ENCODE measurements at places on chromosomes 5 and 9. TPM values are rescaled to one million over a fixed set of nuclear protein-coding genes. Genes with fewer than 3 reads are reported as not detected.

SH3RF2 gene
- total RNA-seq: 0.53 TPM

ANXA6 gene
- 127 TPM for total RNA-seq

DDX4 gene
- 1.1 TPM for total RNA-seq

CDC20B gene
- total RNA-seq: 0.07 TPM

GALNT12 gene
- total RNA-seq: 6.6 TPM

TRPM6 gene
- total RNA-seq: 0.10 TPM

MYMK gene
- not detected for total RNA-seq

SCGB3A1 gene
- not detected for total RNA-seq

PCDHGA12 gene
- total RNA-seq: 0.17 TPM

TSSK1B gene
- total RNA-seq: not detected

BHMT2 gene
- total RNA-seq: not detected

- no peaks in the 10 kb centered on the region for H3K36me3 ChIP-seq
- DNase-seq: no peak
- H3K4me3 ChIP-seq: no peak overlapping the region
- H3K27me3 ChIP-seq: peaks cover 19% of the 10 kb centered on the region
Observed at GRCh38 chr5:38341056-38341455, 82.7 kb downstream of the EGFLAM start.

GRCh38 chr9:11702548-11702947, 990.6 kb upstream of the TYRP1 start:
- H3K4me3 ChIP-seq: no peak overlapping the region
- H3K27me3 ChIP-seq: no peaks in the 10 kb centered on the region
- H3K4me1 ChIP-seq: no peaks in the 10 kb centered on the region
- DNase-seq: no peak

DNA sequence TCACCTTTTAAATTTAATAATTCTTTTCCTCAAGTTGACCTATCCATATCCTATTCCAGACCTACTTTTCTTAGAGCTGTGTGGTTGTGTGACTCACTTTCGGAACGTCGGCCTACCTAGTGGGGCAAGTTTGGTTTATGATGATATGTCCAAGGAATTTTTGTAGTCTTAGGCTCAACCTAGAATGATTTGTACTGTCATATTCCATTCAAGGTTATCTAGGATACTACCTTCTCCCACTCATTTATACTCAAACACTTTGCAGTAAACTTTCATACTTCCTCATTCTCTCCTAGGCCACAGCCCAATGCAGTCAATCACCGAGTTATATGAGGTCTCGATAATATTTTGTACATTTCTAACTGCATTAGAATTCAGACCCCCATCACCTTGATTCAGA, 61.9 kb downstream of the PIK3R1 start:
- H3K27me3 ChIP-seq: no peaks in the 10 kb centered on the region

DNA sequence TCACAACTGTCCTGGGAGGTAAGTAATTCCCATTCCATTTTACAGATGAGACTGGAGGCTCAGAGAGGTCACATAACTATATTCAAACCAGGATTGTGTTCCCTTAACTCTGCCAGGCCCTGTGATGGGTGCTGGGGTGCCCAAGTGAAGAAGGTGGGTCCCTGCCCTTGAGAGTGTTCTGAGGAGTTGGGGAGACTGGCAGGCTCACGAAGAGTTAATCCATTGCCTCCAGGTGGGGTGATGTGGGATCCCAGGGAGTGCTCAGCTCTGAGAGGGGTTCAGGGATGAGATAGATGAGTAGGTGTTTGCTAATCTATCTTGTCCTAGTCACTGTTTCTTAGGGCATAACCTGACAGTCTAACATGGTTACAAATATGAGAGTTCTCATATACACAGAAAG, 36.7 kb downstream of the GSN start:
- no peak overlapping the region for H3K4me3 ChIP-seq
- H3K27ac ChIP-seq: no peak overlapping the region
- no peaks in the 10 kb centered on the region for H3K36me3 ChIP-seq
- H3K27me3 ChIP-seq: peaks cover 12% of the 10 kb centered on the region
- DNase-seq: no peak

- no peak for DNase-seq
- H3K4me3 ChIP-seq: peak overlapping the region; percentile 45
- H3K27ac ChIP-seq: no peak overlapping the region
Observed at GRCh38 chr5:77853353-77853907, 77.3 kb upstream of the TBCA start.

GRCh38 chr5:22329683-22330082, 523.5 kb downstream of the CDH12 start:
- no peak overlapping the region for H3K27ac ChIP-seq
- no peaks in the 10 kb centered on the region for H3K27me3 ChIP-seq
- no peaks in the 10 kb centered on the region for H3K4me1 ChIP-seq
- DNase-seq: no peak

DNA sequence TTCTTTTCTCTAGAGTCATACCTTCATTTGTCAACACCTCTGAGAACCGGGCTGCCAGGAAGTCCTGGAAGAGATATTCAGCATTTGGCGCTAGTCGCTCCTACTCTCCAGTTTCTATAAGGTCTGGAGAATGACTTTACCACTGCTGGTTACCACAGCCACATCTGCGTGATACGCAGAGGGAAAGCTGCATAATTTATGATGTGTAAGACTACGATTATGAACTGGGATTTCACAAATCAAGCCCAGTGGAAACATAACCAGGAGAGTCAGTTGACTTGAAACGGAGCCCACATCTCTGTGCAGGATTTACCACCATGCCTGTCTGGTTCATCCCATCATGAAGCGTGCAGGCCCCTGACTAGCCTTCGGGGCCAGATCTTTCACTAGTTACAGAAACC, 72.6 kb downstream of the FGF1 start:
- DNase-seq: no peak
- H3K36me3 ChIP-seq: no peaks in the 10 kb centered on the region
- peaks cover 15% of the 10 kb centered on the region for H3K4me1 ChIP-seq
- peaks cover 28% of the 10 kb centered on the region for H3K27me3 ChIP-seq
- no peak overlapping the region for H3K27ac ChIP-seq

GRCh38 chr5:34496701-34497469, 159.2 kb upstream of the RAI14 start:
- H3K36me3 ChIP-seq: no peaks in the 10 kb centered on the region
- H3K27me3 ChIP-seq: peaks cover 17% of the 10 kb centered on the region
- no peak overlapping the region for H3K4me3 ChIP-seq
- no peak for DNase-seq

GRCh38 chr9:105306351-105307140, 62.1 kb downstream of the SLC44A1 start:
- no peak overlapping the region for H3K4me3 ChIP-seq
- H3K4me1 ChIP-seq: no peaks in the 10 kb centered on the region
- H3K27me3 ChIP-seq: no peaks in the 10 kb centered on the region
- DNase-seq: no peak
- H3K27ac ChIP-seq: no peak overlapping the region

DNA sequence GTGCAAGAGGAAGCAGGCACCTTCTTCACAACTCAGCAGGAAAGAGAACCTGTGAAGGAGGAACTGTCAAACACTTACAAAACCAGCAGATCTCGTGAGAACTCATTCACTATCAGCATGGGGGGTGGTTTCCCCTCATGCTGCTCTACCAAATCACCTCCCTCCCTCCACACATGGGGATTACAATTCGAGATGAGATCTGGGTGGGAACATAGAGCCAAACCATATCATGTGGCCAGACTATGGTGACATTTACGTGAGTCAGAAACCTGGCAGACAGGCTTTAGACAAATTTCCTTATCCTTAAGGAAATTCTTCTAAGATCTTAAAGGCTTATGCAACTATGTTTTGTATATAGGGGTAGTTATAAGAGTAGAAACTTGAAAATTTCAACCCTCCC, 8.7 kb upstream of the AOPEP start:
- H3K27ac ChIP-seq: no peak overlapping the region
- H3K36me3 ChIP-seq: peaks cover 2% of the 10 kb centered on the region
- DNase-seq: no peak
- H3K4me1 ChIP-seq: no peaks in the 10 kb centered on the region

- H3K36me3 ChIP-seq: no peaks in the 10 kb centered on the region
- H3K4me1 ChIP-seq: no peaks in the 10 kb centered on the region
- DNase-seq: no peak
- no peaks in the 10 kb centered on the region for H3K27me3 ChIP-seq
Observed at GRCh38 chr9:105206821-105207699, 37.4 kb upstream of the SLC44A1 start.

DNA sequence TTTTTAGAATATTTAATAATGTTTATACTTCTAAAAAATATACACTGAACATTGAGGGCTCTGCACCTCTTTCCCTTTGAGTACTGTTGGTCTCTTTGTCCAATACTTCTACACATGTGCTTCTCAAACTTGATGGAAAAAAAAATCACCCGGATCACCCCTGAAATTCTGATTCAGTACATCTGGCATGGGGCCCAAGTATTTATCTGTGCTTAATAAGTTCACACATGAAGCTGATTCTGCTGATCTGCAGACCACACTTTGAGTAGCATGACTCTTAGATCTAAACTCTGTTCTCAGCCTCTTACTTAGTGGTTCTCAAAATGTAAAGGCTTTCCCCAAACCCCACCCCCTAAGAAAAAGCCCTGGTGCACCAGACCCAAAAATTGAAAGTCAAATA, 12.0 kb downstream of the RUSC2 start:
- no peak for DNase-seq
- H3K27me3 ChIP-seq: no peaks in the 10 kb centered on the region
- no peak overlapping the region for H3K4me3 ChIP-seq

- no peak for DNase-seq
- no peaks in the 10 kb centered on the region for H3K27me3 ChIP-seq
Observed at GRCh38 chr5:34608859-34609648, 47.1 kb upstream of the RAI14 start.

GRCh38 chr9:127927201-127927987, 3.2 kb downstream of the PIP5KL1 start:
- H3K4me1 ChIP-seq: peaks cover 32% of the 10 kb centered on the region
- H3K4me3 ChIP-seq: peak overlapping the region; percentile 85
- peak; percentile 61 for DNase-seq
- H3K27ac ChIP-seq: no peak overlapping the region

GRCh38 chr5:162474239-162474638, 406.7 kb downstream of the GABRG2 start:
- no peak for DNase-seq
- no peak overlapping the region for H3K27ac ChIP-seq
- H3K27me3 ChIP-seq: no peaks in the 10 kb centered on the region
- H3K36me3 ChIP-seq: no peaks in the 10 kb centered on the region
- no peaks in the 10 kb centered on the region for H3K4me1 ChIP-seq

GRCh38 chr9:135135171-135135928, 47.9 kb downstream of the OLFM1 start:
- no peaks in the 10 kb centered on the region for H3K36me3 ChIP-seq
- no peak overlapping the region for H3K27ac ChIP-seq
- H3K27me3 ChIP-seq: peaks cover 12% of the 10 kb centered on the region
- DNase-seq: no peak
- H3K4me3 ChIP-seq: no peak overlapping the region

DNA sequence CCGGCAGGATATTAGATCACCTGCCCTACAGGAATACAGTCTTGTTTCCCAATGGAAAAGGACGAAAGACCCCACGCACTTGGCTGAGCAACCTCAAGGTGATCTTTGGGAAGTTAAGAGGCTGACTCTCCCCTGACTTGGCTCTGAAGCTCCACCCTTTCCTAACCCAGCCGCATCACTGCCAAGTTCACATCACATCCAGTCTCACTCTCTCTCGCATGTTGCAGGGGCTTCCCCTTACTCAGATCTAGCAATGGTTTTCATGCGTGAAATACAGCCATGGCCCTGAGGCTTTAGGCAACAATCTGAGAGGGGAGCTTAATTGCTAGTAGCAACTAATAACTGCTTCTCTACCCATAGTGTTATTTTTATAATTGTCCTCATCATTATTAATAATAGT, 211.6 kb downstream of the DOCK8 start:
- H3K4me1 ChIP-seq: no peaks in the 10 kb centered on the region
- DNase-seq: peak; percentile 5
- no peak overlapping the region for H3K27ac ChIP-seq
- peaks cover 25% of the 10 kb centered on the region for H3K36me3 ChIP-seq
- no peak overlapping the region for H3K4me3 ChIP-seq

DNA sequence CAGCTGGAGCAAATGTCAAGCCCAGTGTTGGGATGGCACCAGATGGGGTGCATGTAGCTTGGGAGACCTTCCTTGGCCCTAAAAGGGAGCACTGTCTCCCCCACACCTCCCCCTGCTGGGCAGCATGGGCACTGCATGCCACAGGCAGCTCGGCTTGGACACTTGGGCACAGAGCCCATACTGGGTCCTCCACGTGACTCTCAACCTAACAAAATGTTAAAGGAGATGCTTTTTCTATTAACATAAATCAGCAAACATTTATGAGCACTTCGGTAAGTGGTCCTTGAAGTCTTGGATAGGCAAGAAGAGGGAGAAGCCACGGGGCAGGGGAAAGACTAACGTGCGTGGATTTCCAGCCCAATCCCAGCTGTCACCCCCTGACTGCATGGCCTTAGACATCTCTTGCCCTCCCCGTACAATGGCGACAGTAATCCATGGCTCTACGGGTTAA, 23.9 kb upstream of the MAPK9 start:
- H3K4me3 ChIP-seq: no peak overlapping the region
- peak; percentile 80 for DNase-seq
- no peaks in the 10 kb centered on the region for H3K36me3 ChIP-seq
- H3K27me3 ChIP-seq: peaks cover 5% of the 10 kb centered on the region
- H3K4me1 ChIP-seq: no peaks in the 10 kb centered on the region
- H3K27ac ChIP-seq: no peak overlapping the region

- peaks cover 2% of the 10 kb centered on the region for H3K36me3 ChIP-seq
- no peak overlapping the region for H3K4me3 ChIP-seq
- H3K4me1 ChIP-seq: peaks cover 10% of the 10 kb centered on the region
- no peak for DNase-seq
- no peaks in the 10 kb centered on the region for H3K27me3 ChIP-seq
Observed at GRCh38 chr5:132759114-132760048, 12.2 kb downstream of the CCNI2 start.

DNA sequence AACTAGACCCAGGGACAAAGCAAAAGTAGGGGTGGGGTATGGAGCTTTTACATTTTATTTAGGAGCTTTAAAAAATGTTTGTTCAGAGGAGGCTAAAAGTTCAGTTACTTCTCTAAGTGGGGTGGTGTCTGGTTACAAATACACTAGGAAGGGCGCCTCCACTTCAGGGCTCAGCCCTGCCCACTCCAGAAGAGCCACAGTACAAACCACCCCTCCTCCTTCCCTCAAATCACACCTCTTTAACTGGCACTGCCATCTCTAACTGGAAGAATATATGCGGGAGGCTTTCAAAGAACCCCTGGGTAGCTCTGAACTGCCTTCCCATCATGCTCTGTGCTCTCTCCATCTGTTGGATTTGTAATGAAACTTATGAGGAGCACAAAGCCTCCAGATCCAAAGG, 98.8 kb upstream of the NFIB start:
- no peak overlapping the region for H3K4me3 ChIP-seq
- H3K27ac ChIP-seq: no peak overlapping the region
- no peak for DNase-seq
- no peaks in the 10 kb centered on the region for H3K4me1 ChIP-seq

DNA sequence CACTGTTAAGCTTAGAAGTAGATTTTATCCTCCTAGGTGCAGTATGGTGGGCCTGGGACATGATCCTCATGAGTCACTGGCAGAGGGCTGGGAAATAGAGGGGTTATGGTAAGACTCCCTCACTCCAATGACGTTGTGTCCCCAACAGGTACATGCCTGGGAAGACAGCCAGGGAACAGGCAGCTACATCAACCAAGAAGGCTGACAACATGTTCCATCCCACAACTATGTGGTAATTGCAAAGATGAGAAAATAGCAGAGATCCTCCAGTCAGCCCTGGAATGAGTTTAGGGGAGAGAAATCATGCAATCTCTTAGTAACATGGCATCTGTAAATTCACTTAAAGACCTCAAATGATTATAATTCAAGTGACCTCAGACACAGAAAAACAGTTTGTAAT, 114.4 kb upstream of the LIFR start:
- DNase-seq: no peak
- H3K4me3 ChIP-seq: no peak overlapping the region
- no peak overlapping the region for H3K27ac ChIP-seq
- no peaks in the 10 kb centered on the region for H3K36me3 ChIP-seq
- no peaks in the 10 kb centered on the region for H3K4me1 ChIP-seq
